GM04504 (cell line): ENCODE measurements at places on chromosomes 3 and 15.

DNA sequence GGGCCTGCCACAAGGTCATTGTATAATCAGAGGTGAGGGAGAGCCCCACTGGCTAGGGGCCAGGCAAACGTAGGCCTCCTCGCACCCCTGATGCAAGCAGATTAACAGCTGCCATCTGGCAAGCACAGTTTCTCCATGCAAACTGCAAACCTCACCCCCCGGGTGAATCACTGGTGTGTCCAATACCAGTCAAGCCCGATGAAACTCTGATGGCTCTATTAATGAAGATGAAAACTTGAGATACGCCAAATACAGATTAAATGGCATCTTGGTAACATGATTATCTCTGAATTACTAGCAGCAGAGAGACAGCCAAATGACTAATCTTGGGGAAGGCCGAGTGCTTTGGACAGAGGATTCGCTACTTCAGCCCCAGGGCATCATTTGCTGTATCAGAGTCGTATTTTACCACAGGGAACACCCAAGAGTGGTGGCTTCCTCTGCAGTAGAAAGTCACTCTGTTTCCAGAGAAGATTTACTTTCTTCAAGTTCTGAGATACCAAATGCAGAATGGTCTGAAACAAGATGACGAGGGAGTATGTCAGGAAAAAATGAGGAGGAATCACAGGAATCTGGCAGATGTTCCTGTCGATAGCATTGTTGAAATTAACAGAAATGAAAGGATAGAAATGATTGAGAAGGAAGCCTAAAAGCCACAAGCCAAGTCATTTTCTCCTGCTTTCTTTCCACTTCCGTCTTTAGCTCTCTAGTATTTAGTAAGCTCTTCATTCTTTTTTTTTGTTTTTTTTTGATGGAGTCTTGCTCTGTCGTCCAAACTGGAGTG, 96.2 kb upstream of the NR2F2 start:
- DNase-seq = peak; percentile 79

- DNase-seq = peak; percentile 5
These were observed 63.1 kb upstream of the UBE3A start for GRCh38 chr15:25501828-25502446.

- peak; percentile 92 for DNase-seq
These were observed 57.8 kb downstream of the NEK10 start for GRCh38 chr3:27311400-27311799.

GRCh38 chr3:57582474-57583168, 14.5 kb downstream of the ARF4 start:
- no peak for DNase-seq

- DNase-seq = no peak
These were observed 426.5 kb upstream of the KCNMB2 start for GRCh38 chr3:178109691-178110090.

DNA sequence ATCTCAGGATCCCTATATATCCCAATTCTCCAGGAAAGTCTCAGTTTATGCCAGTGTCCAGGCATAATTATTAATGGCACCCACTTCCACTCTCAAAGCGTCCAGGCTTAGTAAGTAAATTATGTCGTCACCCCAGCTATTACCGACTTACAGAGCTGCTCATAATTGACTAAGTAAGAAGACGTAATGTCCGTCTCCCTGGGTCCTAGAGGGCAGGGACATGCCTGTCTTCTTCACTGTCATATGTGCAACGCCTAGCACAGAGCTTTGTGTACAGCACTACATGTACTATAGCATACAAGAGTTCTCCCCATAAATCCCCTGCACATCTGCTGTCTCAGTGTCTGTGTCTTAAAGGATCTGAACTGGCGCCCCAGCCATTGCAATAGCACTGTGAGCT, 23.9 kb upstream of the HRH1 start:
- DNase-seq = no peak
